Right lobe of liver (tissue), 6 donors: ENCODE measurements at places on chromosomes 4 and X. TPM values are rescaled to one million over a fixed set of nuclear protein-coding genes. Genes with fewer than 3 reads are reported as not detected.

OSTC gene
- total RNA-seq = 73.6 TPM

GRCh38 chr4:158490629-158491028 is 31.1 kb upstream of the RXFP1 start:
- no peaks in the 10 kb centered on the region for H3K36me3 ChIP-seq
- H3K4me1 ChIP-seq = no peaks in the 10 kb centered on the region
- no peaks in the 10 kb centered on the region for H3K27me3 ChIP-seq
- no peak for DNase-seq
- no peak overlapping the region for H3K4me3 ChIP-seq
- H3K27ac ChIP-seq = no peak overlapping the region

ARR3 gene
- total RNA-seq = not detected

- H3K4me3 ChIP-seq = no peak overlapping the region
- H3K27me3 ChIP-seq = no peaks in the 10 kb centered on the region
- H3K27ac ChIP-seq = no peak overlapping the region
- no peaks in the 10 kb centered on the region for H3K4me1 ChIP-seq
- no peaks in the 10 kb centered on the region for H3K36me3 ChIP-seq
Measured at GRCh38 chrX:20042221-20042620, 51.4 kb upstream of the BCLAF3 start.

- no peak for DNase-seq
- no peaks in the 10 kb centered on the region for H3K27me3 ChIP-seq
- no peak overlapping the region for H3K4me3 ChIP-seq
- H3K4me1 ChIP-seq = no peaks in the 10 kb centered on the region
Measured at GRCh38 chr4:174629265-174629664, 107.0 kb upstream of the HPGD start.

DNA sequence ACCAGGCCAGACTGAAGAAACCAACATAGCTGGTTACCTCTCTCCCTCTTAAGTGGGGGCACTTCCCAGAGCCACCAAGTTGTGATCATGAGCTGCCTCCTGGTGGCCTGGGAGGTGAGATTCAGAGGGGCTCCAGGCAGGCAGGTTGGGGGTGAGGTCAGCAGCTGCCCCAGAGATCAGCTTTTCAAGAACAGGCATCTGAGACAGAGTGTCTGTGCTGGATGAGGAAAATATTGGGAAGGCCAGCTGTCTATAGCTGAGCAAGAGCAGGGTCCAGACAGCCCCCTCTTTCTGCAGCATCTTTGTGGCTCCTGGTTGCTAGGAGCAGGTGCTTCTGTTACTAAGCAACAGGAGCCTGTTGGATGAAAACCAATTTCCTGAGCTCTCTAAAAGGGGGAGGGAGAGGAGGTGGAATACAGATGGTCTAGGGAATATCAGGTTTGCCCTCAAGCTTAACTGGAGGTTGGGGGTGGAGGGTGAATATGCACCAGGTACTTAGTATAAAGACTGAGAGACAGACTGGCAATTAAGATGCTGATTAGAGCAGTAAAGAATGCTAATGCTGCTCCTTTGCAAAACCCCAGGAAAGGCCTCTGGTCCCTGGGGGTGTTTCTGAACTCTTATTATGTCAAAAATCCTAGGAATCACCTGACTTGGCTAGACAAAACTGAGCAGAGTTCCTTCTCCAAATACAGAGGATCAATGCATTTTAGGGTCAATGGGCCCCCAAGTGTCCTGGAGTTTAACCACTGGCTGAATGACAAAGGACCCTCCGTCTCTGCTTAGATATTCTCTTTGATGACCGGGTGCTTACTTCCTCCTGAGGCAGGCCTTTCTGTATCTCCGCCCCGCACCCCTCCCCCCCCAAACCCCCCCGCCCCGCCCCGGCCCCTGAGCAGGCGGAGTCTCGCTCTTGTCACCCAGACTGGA is 21.4 kb downstream of the ZCCHC13 start:
- H3K27me3 ChIP-seq = no peaks in the 10 kb centered on the region
- H3K27ac ChIP-seq = no peak overlapping the region
- H3K4me3 ChIP-seq = no peak overlapping the region
- H3K4me1 ChIP-seq = no peaks in the 10 kb centered on the region
- DNase-seq = no peak
- H3K36me3 ChIP-seq = no peaks in the 10 kb centered on the region

- H3K27me3 ChIP-seq = no peaks in the 10 kb centered on the region
- H3K4me3 ChIP-seq = no peak overlapping the region
- H3K27ac ChIP-seq = no peak overlapping the region
Measured at GRCh38 chr4:85715991-85716737, 241.2 kb downstream of the ARHGAP24 start.

DNA sequence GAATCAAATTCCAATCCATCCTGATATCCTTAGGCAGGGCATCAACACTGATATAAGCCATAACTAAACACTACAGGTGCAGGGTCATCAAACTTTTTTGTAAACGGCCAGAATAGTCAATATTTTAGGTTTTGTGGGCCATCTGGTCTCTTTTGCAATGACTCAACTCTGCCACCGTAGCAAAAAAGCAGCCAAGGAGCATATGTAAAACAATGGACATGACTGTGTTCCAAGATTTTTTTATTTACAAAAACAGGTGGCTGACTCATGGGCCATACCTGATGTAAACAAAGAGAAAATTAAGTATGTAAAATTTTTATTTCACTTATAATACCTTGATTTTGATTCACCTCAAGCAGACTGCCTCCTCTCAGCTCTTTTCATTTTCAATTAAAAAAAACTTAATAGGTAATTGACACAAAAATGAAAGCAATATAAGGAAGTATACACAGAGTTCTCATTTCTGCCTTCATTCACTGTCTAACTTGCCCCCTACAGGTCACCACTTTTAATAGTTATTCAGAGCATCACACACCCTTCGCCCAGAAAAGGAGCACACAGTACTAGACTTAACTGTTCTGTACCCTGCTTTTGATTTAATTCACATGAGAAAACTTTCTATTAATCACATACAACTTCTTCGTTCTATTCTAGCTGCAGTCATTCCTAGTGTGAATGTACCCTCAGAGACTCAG is 35.3 kb upstream of the GPM6B start:
- no peaks in the 10 kb centered on the region for H3K4me1 ChIP-seq
- H3K27ac ChIP-seq = no peak overlapping the region
- H3K36me3 ChIP-seq = no peaks in the 10 kb centered on the region
- no peak for DNase-seq

CSN1S1 gene
- total RNA-seq = not detected

ZDHHC15 gene
- not detected for total RNA-seq

GRCh38 chr4:8179771-8180170 is 19.3 kb upstream of the SH3TC1 start:
- no peaks in the 10 kb centered on the region for H3K27me3 ChIP-seq
- no peaks in the 10 kb centered on the region for H3K4me1 ChIP-seq

GRCh38 chr4:336099-336892 is 1.3 kb upstream of the ZNF141 start:
- no peaks in the 10 kb centered on the region for H3K36me3 ChIP-seq
- peak overlapping the region; percentile 77 for H3K27ac ChIP-seq
- peak; percentile 30 for DNase-seq
- no peaks in the 10 kb centered on the region for H3K4me1 ChIP-seq
- peak overlapping the region; percentile 97 for H3K4me3 ChIP-seq
- H3K27me3 ChIP-seq = no peaks in the 10 kb centered on the region

GRCh38 chrX:23764188-23764984 is 18.6 kb upstream of the SAT1 start:
- H3K4me1 ChIP-seq = no peaks in the 10 kb centered on the region
- no peaks in the 10 kb centered on the region for H3K27me3 ChIP-seq
- no peak for DNase-seq
- H3K36me3 ChIP-seq = no peaks in the 10 kb centered on the region
- H3K27ac ChIP-seq = peak overlapping the region; percentile 50

TNIP3 gene
- total RNA-seq = not detected

DNA sequence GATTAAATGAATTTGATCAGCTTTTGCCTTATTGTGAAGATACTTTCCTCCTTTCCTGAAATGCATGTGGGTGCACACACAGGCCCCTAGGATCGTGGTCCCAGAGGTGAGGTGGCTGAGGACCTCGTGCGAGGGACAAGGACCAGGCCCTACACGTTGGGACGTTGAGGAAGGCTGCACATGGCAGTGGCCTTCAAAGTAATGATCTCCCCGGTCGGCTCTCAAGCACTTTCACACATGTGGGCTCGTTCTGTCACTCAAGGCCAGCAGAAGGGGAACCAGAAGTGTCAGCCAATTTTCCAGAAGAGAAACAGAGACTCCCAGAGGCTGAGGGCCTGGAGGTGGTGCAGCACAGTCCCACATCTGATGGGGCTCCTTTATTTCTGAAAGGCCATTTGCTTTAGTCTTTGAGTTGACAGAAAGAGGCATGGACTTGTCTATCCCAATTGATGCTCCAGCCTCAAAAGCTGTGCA is 196.8 kb downstream of the AFAP1 start:
- no peak overlapping the region for H3K4me3 ChIP-seq
- H3K4me1 ChIP-seq = no peaks in the 10 kb centered on the region
- no peaks in the 10 kb centered on the region for H3K36me3 ChIP-seq
- no peak overlapping the region for H3K27ac ChIP-seq
- no peaks in the 10 kb centered on the region for H3K27me3 ChIP-seq

CPE gene
- total RNA-seq = 17.3 TPM

- DNase-seq = no peak
- H3K27ac ChIP-seq = no peak overlapping the region
- no peak overlapping the region for H3K4me3 ChIP-seq
- no peaks in the 10 kb centered on the region for H3K36me3 ChIP-seq
- no peaks in the 10 kb centered on the region for H3K27me3 ChIP-seq
Measured at GRCh38 chr4:108192056-108192455, 23.3 kb upstream of the LEF1 start.

MRFAP1L1 gene
- 18.9 TPM for total RNA-seq

DNA sequence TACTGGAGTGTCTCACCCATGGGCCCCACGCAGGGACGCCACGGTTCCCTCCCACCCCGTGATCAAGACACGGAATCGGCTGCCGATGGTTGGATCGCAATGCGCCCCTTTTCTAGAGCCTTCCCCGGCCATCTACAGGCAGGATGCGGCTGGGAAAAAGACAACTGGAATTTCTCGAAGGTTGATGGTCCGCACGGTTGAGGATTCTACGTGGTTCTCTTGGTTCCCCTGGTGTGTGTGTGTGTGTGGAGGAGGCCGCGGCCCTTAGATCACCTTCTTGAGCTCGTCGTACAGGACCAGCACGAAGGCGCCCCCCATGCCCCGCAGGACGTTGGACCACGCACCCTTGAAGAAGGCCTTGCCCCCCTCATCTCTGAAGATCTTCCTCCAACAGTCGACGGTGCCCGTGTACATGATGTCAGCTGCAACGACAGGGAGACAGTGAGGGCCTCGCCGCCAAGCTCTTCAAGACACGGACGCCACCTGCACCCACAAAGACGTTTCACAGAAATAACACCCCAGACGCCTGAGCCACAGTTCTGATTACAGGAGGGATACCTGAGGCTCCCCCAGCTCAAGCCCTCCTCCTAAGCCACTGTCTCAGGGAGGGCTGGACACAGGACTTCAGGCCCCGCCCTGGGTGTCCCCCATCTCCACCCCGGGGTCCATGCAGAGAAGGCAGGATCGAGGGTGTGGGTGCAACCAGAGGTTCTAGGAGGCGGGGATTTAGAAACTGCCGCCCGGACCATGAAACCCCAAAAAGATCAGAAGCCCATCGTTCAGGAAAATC is 5.4 kb downstream of the SLC25A6 start:
- H3K36me3 ChIP-seq = peaks cover 16% of the 10 kb centered on the region
- H3K27me3 ChIP-seq = no peaks in the 10 kb centered on the region
- DNase-seq = no peak
- no peaks in the 10 kb centered on the region for H3K4me1 ChIP-seq

LNX1 gene
- total RNA-seq = 5.6 TPM

REELD1 gene
- total RNA-seq = 0.44 TPM

RTL5 gene
- 3.1 TPM for total RNA-seq

SLC9A6 gene
- 5.1 TPM for total RNA-seq

PABPC1L2B gene
- not detected for total RNA-seq

GRCh38 chr4:145957302-145957701 is 18.7 kb upstream of the ZNF827 start:
- H3K27me3 ChIP-seq = no peaks in the 10 kb centered on the region
- H3K4me1 ChIP-seq = no peaks in the 10 kb centered on the region
- no peak overlapping the region for H3K4me3 ChIP-seq
- DNase-seq = no peak
- H3K36me3 ChIP-seq = no peaks in the 10 kb centered on the region

GRCh38 chr4:48772556-48772955 is 7.5 kb downstream of the FRYL start:
- H3K27me3 ChIP-seq = no peaks in the 10 kb centered on the region
- H3K36me3 ChIP-seq = no peaks in the 10 kb centered on the region
- DNase-seq = no peak
- H3K27ac ChIP-seq = no peak overlapping the region
- no peaks in the 10 kb centered on the region for H3K4me1 ChIP-seq
- H3K4me3 ChIP-seq = no peak overlapping the region
